HEK293T (cell line): ENCODE measurements at places on chromosomes 2 and 18.

DNA sequence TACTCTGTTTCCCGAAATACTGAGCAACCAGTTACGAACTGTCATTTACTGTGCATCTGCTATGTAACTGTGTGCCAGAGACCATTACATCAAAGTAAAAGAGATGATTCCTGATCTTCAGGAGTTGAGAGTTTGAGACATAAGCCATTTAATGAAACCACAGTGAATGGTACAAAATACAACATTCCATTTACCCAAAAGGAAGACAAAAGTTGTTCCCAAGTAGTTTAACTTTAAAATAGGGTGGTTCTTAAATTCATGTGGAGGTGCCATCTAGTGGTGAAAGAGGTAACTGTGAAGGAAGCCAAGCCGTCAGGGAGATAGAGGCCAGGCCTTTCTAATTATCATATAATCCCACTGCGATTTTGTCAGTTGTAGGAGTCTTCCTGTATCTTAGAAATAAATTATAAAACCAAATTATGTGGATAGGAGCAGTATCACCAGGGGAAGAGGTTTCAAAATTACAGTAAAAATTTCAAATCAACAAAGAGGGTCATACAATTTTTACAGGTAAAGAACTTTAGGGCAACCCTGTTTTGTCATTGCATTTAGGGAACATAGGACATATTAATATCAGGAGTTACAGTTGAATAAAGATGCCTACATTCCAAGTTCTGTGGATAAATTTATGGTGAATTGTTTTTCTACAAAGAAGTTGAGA is 67.7 kb downstream of the EPAS1 start:
- DNase-seq, result peak; percentile 59

- DNase-seq, result peak; percentile 66
Measured at GRCh38 chr2:64049633-64050220, 30.5 kb upstream of the VPS54 start.

DNA sequence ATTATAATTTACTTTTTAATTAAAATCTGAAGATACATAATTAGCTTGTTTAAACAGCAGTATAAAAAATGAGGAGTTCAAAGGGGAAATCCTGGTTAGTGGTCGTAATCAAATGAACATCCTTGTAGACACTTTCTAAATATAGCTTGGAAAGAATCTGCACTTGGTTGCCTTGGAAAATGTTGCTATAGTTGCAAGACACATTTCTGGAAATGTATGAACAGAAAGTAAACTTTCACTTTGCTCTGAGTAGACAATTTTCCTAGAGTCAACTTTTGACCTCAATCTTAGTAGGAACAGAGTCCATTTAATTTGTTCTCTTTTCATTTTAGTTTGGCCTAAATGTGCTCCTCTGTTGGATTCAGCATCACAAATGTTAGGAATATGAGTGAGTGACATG is 38.3 kb downstream of the GCA start:
- DNase-seq, result no peak

DNA sequence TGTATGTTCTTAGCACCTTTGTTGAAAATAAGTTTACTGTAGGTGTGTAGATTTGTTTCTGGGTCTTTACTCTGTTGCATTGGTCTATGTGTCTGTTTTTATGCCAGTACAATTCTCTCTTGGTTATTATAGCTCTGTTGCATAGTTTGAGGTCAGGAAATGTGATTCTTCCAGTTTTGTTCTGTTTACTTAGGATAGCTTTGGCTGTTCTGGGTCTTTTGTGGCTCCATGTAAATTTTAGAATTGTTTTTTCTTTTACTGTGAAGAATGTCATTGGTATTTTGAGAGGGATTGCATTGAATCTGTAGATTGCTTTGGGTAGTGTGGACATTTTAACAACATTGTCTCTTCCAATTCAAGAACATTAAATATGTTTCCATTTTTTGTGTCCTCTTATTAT is 69.1 kb downstream of the ANKRD62 start:
- no peak for DNase-seq

GRCh38 chr2:189673661-189674373 is 653 bp upstream of the ANKAR start:
- no peak for DNase-seq

DNA sequence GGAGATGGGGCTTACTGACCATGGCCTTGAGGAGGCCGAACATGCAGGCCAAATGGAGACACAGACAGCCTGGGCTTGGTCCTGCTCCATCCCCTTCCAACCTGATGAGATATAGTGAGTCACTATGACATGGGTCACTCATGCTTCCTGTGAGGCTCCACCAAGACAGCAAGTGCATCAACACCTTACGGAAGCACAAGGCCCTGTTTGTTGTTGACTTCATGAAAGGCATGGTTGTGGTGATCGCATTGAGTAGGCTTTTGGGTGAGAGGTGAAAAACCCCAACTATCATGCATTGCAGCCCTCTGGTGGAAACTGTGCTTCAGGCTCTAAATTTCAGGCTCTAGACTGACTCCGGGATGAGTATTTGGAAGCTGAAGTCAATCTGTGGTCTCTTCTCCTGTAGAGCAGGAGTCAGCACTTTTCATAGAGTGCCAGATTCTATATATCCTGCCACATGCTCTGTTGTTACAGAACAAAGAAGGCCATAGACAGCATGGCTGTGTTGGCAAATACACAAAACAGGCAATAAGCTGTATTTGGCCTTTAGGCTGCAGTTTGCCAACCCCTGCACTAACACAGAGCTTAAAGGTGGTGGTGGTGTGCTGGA is 10.1 kb downstream of the IL37 start:
- no peak for DNase-seq

DNA sequence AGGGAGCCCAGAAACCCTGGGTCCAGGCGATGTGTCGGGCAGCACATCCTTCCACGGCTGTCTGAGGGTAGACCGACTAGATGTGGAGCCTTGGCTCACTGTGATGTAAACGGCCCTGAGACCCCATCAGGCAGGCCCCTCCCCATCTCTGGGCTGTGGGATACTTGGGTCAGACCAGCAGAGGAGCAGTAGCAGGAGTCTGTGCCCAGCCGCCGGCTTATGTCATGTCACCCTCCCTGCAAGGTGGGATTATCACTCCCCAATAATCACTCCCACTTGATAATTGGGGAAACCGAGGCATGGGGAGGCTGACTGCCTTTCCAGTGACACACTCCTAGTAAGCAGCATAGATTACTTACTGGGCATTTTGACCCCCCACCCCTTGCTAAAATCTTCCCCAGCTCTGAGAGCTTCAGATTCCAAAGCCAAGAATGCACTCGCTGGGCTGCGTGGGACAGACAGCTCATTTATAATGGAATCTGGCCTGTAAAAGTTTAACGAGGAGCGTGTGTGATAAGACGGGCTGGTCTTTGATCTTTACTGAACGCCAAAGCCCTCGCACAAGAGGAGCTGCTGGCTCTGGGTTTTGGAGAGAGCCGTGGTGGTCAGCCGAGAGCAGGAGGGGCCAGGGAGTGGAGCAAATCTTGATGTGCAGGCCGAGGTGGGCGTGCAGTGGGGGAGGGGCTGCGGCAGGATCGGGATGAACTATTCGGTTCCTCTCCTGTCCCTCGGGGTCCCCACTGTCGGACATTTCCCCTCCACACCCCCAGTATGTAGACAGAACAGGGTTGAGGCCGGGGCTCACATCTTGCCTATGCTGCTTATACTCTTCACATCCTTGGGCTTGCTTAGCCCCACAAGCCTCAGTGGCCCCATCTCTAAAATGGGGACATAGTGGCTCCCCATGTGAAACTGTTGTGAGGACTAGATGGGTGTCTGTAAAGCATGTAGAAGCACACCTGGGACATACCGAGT is 200.0 kb downstream of the GLI2 start:
- DNase-seq, result peak; percentile 62
